Activated CD8-positive, alpha-beta memory T cell treated with anti-CD3 and anti-CD28 coated beads for 48 hours (primary cell): ENCODE measurements at places on chromosomes 1 and 21.

- no peak for DNase-seq
Measured at GRCh38 chr1:209076688-209077087, 506.8 kb upstream of the CAMK1G start.

- peak; percentile 31 for DNase-seq
Measured at GRCh38 chr1:119948342-119949214, 52.3 kb upstream of the ADAM30 start.

- DNase-seq: no peak
Measured at GRCh38 chr1:229985613-229986010, 81.4 kb upstream of the GALNT2 start.

GRCh38 chr21:44079846-44080245 lies 27.4 kb upstream of the PWP2 start:
- no peak for DNase-seq

- DNase-seq: no peak
Measured at GRCh38 chr1:89929467-89930063, 65.3 kb upstream of the ZNF326 start.

DNA sequence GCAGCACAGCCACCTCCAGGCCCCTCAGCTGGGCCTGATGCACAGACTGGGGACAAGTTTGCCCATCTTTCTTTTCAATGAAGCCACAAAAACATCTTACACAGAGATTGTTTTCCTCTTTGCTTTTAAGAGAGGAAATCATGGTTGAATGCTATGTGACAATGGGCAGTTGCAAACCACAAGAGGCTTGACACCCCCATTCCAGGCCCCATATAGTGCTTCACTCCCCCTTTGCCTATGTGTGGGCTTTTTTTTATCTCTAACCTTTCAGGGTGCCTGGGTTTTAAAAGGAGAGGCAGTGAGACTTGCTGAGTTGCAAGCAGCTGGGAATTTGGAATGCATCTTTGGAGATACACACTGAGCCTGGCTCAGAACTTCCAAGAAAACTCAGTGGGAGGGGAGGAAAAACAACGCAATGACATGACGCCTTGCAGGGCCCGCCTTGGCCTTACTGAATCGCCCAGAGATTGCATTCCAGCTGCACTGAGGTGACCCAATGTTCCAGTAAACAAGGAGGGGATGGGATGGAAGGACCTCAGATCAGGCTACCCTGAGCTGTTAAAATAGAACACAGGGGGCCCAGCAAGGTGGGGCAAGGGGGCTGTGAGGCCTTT lies 145.2 kb upstream of the ZNF648 start:
- no peak for DNase-seq

- DNase-seq: no peak
Measured at GRCh38 chr1:151156515-151156819, at the start of gene TNFAIP8L2. TSS of gene TNFAIP8L2 (plus strand) at chr1:151156649. CDS start at chr1:151158698, 2,049 bp downstream.

- DNase-seq: no peak
Measured at GRCh38 chr1:162028726-162029125, 5.1 kb upstream of the OLFML2B start.

- no peak for DNase-seq
Measured at GRCh38 chr1:9180111-9180819, 51.4 kb upstream of the GPR157 start.

DNA sequence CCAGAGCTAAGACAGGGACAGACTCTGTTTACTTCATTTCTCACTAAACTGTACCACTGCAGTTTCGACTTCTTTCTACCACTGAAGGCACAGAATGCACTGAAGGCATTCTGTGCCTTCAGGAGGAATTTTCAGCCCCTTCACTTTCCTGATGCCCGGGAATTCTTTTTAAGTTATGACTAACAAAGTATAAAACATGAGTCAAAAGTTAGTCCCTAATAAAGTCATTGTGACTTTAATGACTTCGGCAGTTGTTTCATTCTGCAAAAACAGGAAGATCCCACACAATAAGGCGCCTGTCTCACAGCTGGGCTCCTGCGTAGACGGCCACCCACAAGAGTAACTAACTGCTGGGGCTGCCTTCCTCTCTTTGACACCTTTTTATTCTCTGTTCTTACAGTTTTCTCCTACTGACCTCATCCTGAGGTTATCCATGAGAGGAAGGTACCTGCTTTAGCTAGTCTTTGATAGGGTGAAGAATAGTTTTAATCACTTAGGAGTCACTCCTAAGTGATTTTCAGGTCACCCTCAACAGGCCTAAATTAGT lies 183.9 kb upstream of the SGIP1 start:
- DNase-seq: no peak

- DNase-seq: no peak
Measured at GRCh38 chr1:149917571-149918144, at the start of gene SV2A. TSS of gene SV2A (minus strand) at chr1:149917844. CDS start at chr1:149913840, 4,004 bp downstream.

GRCh38 chr1:47918257-47918867 lies 78.8 kb downstream of the TRABD2B start:
- DNase-seq: no peak

- DNase-seq: no peak
Measured at GRCh38 chr1:172717722-172718465, 59.0 kb downstream of the FASLG start.

- DNase-seq: no peak
Measured at GRCh38 chr1:209775678-209776077, 8.7 kb downstream of the C1orf74 start.

- DNase-seq: no peak
Measured at GRCh38 chr1:213381572-213382084, 330.6 kb downstream of the RPS6KC1 start.

DNA sequence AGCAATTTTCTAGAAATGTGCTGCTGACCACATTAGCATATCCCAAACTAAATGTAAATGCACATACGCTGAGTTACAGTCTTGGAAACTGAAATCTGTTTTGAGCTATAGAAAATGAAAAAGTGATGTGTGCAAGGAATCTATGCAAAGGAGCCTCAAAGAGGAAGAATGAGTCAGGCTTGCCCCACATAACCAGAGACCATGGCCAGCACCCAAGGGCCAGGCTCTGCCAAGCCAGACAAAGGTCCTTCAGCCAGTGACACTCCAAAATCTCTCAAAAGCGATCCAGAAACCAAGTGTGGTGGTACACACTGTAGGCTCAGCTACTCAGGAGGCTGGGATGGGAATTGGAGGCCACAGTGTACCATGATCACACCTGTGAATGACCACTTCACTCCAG lies 195.2 kb downstream of the TOMM20 start:
- DNase-seq: no peak

- DNase-seq: no peak
Measured at GRCh38 chr1:36653850-36654249, 171.1 kb upstream of the CSF3R start.

DNA sequence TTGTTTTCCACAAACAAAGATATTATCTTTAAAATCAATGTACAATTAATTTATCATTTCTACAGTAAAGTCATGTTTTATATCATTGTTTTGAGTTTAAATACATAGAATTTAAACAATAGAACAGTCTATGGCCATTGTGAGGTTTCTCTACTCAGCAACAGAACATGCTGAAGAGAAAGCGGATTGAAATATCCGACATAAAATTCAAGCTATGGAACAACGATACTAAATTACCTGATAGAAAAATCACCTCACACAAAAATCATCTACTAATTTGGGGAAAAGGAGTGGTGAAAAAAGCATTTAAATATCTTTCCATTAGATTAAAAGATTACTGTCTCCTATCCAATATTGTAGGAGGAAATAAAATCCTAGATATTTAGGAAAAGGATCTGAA lies 12.6 kb downstream of the CDKN2C start:
- DNase-seq: no peak

DNA sequence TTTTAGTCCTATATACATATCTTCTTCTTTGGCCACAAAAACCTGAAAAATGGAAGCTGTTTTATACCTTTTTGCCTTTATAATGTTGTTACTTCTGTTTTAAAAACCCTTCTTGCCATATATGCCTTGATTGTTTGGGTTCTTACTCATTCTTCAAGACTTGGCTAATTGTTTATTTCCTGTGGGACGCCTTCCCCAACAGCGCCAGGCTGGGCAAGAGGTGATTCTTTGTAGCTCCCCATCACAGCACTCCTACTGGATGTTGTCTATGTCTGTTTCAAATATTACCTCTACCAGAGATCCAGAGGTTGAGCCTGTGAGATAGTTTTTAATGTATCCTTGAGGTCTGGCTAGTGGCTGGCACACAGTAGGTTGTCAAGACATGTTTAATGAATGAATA lies 73.2 kb upstream of the CYP2J2 start:
- DNase-seq: no peak

GRCh38 chr1:227763246-227764018 lies 28.2 kb downstream of the SNAP47 start:
- DNase-seq: no peak

DNA sequence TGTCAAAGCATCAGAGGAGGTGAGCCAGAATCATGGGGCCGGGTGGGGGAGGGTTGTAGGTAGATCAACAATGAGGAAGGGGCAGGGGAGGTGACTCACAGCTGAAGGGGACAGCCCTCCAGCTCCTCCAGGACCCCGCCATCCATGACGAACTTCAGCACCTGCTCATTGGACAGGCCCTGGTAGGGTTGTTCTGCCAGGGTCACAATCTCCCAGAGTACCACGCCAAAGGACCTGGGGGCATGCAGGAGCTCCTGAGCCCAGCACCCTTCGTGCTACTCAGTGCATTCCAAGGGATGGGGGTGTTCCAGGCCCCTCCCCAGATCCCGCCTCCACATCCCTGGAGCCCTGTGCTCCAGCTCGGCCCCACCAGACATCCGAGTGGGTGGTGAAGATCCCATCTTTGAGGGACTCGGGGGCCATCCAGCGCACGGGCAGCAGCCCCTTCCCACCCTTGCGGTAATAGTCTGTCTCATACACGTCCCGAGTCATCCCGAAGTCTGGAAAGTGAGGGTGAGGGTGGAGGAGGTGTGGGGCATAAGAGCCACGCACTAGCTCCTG lies 17.5 kb downstream of the INSRR start:
- no peak for DNase-seq

GRCh38 chr1:1906185-1907097 lies 8.6 kb upstream of the CALML6 start:
- DNase-seq: peak; percentile 33

DNA sequence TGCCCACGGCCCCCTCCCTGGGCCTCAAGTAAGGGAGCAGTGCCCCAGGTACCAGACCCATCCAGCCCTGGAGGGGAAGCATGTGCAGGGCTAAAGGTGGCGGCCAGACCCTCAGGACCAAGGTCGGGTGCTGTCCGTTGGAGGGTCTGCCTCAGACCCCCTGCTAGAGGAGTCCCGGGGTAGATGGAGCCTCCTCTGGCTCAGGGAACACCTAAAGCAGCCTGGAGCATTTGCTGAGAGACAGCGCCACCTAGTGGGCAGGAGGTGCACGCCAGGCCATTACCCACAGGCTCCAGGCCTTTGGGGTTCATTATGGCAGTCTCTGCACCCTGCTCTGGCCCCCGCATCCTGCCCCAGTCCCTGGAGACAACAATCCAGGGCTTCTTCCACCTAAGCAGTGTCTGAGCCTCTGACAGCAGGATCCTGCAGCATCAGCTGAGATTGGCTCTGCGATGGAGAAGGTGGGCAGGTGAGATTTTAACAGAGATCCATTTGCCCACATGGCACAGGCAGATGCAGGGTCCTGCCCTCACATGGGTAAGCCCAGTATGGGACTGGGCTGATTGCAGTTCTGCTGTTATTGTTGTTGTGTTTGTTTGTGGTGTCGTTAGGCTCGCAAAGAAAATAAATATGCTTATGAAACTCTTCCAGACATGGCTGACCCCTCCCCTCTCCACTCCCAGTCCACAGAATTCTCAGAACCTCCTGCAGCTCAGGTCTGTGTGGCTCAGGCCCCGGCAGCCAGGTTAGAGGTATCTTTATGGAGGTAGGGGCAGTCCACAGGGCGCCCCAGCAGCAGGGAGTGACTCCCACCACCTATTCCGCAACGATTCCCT lies 42.4 kb downstream of the CTNNBIP1 start:
- DNase-seq: peak; percentile 65

- no peak for DNase-seq
Measured at GRCh38 chr1:6603915-6604558, 1.4 kb upstream of the KLHL21 start.

GRCh38 chr1:206986402-206986801 lies 16.1 kb upstream of the FCAMR start:
- DNase-seq: no peak

- no peak for DNase-seq
Measured at GRCh38 chr1:245007852-245008251, 143.5 kb upstream of the HNRNPU start.

DNA sequence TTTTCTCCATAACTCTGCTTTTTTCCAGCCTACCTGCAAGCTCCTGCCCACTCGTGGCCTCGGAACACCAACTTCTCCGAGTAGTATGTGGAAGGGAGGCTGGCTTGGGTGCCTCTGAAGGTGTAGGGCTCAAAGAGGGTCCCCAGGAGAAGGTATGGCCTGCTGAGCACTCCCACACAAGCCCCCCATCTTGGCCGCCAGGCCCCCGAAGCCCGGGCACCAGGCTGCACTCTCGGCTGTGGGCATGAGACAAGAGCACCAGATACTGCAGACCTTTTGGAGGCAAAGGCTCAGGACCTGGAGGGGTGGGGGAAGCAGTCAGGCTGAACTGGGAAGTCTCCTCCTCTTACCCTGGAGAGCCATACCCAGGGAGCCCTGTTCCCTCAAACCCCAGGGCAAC lies 1.7 kb downstream of the ZNF692 start:
- DNase-seq: no peak

DNA sequence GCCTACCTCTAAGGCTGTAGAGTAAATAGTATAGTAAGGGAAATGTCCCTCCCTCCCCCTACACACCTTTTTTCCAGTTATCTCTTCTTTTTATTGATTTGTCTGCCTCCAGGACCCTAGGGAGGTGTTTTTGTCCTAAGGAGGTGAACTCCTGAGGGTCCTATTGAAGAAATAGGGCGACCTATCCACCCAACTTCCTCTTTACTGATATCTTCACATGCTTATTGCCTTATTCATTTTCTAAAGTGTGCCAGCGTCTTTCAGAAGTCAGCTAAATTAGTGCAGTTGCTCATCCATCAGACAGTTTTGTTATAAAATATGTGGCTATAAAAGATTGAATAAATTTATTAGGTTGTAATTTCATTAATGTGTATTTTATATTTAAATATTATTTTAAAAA lies 5.9 kb downstream of the BACH1 start:
- no peak for DNase-seq

- DNase-seq: no peak
Measured at GRCh38 chr21:36909423-36909822, 57.0 kb downstream of the HLCS start.

GRCh38 chr1:113786069-113786468 lies 26.2 kb downstream of the RSBN1 start:
- no peak for DNase-seq

DNA sequence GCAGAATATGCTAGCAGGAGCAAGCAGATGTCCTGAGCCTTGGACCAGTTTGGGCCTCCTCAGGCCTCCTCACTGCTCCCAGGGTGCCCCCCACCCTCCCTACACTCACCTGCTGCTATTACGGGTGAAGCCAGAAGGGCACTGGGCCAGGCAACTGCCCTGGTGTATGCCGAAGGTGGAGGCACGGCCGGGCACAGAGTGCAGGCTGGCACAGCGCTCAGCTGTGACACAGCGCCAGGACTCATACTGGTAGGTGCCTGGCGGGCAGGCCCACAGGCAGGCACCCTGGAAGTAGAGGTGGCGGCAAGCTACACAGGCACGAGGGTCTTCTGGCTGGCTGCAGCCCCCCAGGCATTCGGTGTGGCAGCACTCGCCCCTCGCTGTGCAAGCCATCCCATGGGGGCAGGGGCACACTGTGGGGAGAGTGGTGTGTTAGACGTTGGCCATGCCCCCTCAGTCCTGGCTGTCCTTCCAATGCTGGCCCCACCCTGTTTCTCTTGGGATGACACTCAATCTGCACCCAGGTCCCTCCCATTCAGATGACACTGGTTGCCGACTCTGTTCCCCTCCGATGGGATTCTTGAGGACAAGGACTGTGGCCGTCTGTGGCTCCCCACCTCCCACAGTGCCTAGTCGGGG lies 7.0 kb downstream of the INSRR start:
- no peak for DNase-seq

GRCh38 chr1:172742599-172743500 lies 83.9 kb downstream of the FASLG start:
- no peak for DNase-seq
